GM23248 (cell line): ENCODE measurements at places on chromosomes 1 and 21.
A peak's percentile ranks its signal among the peaks of the same experiment; 100 is the strongest.

GRCh38 chr1:245718123-245718522 is 563.3 kb downstream of the KIF26B start:
- DNase-seq: no peak

- peak; percentile 21 for DNase-seq
These were observed 39.1 kb downstream of the NIPAL3 start for GRCh38 chr1:24454673-24455072.

GRCh38 chr1:157277913-157278312 is 139.7 kb upstream of the ETV3 start:
- DNase-seq: no peak

GRCh38 chr21:38900499-38900898 is 94.8 kb downstream of the ETS2 start:
- DNase-seq: no peak

DNA sequence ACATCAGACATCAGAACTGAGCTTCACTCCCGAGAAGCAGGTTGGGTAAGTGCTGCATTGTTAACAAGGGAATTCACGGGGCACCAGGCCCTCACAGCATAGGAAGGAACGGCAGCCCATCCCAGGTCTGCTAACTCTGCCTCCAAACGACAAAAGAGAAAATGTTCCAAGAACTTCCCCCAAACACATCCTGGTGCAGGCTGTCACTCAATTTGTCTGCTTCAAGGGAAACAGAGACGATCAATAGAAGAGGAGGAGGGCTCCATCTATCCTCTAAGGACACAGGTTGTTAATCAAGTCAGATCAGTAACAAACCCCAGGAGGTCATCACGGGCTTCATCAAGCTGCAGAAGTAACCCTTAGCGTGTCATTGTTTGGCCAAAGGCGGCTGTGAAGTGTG is 3.5 kb upstream of the TSPEAR start:
- no peak for DNase-seq

- no peak for DNase-seq
These were observed 2.8 kb downstream of the DYRK1A start for GRCh38 chr21:37369307-37369854.

DNA sequence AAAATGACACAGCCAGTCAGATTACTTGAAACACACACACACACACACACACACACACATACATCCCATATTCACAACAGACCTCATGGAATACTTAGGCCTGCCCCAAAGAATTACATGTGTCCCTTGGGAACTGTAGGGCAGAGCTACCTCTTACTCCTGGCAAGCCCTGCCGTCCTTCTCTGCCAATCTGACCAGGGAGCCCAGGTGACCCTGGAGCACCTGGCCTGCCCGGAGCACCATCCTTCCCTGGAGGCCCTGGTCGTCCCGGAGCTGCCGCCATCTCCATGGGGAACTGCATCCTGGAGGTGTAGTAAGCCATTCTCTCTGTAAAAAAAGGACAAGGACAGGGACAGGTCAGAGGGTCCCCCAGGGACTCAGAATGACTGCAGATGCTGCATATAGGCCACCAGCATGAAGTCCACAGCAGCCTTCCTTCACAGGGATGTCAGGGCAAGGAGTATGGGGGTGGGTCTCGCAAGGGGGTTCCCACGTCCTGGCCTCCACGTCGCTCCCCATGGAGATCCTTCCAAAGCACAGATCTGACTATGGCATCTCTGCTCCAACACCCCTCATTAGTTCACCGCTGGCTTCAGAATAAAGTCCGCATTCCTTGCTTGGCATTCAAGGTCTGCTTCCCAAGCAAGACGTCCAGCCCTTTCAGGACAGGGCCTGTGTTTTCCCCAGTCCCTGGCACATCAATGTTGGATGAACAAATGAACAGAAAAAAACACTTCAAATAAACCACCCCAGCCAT is 9.2 kb upstream of the PEF1 start:
- DNase-seq: no peak

- DNase-seq: no peak
These were observed 609.1 kb downstream of the KIF26B start for GRCh38 chr1:245763873-245764331.

DNA sequence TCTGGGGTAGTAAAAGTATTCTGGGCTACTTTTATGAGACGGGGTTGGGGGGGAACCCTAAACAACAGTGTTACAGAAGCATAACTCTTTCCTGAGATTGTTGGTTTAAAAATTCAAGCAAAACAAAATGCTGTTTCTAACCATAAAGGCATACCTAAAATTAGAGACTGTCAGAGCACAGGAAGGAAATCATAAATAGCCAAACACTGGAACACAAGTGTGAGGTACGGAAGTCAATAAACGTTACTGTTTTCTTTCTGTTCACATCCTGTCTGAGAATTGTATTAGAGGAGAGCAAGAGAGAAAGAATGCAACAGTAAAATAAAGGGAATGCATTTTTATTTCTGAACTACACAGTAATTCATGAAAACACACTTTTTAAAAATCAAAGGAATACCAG is 42.8 kb upstream of the IL12RB2 start:
- DNase-seq: no peak

DNA sequence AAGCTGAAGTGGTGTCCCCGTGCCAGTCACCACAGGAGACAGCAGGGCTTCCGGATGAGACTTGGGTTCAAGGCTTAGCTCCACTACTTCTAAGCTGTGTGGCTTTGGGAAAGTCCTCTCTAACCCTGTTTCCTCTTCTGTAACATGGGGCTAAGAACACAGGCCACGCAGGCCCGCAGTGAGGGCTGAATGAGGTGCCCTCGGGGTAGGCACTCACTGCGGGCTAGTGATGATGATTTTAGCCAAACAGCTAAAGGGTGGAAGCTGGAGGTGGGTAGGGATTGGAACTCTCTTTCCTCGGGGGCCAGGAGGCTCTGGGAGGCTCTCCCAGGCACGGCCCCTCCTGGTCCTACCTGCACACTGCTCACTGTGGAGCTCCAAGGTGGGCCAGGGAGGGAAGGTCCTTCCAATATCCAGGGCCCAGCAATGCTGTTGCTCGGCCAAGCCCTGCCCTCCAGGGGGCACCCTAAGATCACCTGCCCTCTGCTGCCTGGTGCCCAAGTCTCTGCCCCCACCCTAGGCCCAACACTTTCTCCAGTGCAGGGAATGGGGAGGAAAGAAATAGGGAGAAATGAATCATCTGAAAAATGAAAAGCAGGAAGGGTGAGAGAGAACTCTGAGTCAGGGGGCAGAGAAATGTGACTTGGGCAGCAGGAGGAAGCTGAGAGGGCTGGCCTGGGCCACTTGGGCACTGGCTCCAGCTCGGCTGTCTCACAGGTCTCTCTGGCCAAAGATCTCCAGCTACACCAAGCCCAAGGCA is 19.2 kb upstream of the EVA1B start:
- DNase-seq: peak; percentile 87

- DNase-seq: no peak
These were observed 43.4 kb upstream of the ZBTB40 start for GRCh38 chr1:22408230-22408629.

- DNase-seq: no peak
These were observed 14.1 kb upstream of the OR2B11 start for GRCh38 chr1:247472035-247472434.

DNA sequence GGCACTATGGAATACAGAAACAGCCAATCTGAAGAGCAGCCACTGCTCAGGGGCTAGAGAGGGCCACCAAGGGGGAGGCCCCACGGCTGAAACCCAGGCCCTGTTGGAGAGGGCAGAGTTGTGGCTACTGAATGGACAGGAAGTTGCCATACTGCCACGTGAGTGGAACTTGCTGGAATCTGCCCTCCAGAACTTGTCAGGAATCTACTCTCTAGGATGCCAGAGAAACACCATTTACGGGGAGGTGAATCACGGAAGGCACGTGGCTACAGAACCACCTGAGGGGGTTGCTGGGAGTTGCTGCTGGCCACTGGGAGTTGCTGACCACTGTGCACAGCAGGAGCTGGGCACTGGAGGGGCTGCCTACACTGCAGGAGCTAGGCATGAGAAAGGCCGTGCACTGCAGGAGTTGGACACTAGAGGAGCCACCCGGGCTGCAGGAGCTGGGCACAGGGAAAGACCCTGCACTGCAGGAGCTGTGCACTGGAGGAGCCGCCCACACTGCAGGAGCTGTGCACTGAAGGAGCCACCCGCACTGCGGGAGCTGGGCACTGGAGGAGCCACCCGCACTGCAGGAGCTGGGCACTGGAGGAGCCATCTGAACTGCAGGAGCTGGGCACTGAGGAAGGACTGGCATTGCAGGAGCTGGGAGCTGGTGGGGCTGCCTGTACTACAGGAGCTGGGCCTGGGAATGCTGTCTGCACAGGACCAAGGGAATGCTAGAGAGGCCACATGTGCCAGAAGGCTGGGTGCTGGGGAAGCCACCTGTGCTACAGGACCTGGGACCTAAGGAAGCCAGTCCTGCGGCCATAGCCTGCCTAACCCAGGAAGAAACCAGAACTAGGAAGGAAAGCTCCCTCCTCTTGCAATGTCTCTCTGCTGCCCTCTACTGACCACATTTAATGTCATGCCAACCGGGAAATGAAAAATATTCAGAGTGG is 343.4 kb downstream of the MATN1 start:
- DNase-seq: peak; percentile 89

- DNase-seq: peak; percentile 16
These were observed 2.3 kb downstream of the OBSCN start for GRCh38 chr1:228210076-228210651.

- DNase-seq: no peak
These were observed 4.2 kb downstream of the S100A6 start for GRCh38 chr1:153531638-153532037.

DNA sequence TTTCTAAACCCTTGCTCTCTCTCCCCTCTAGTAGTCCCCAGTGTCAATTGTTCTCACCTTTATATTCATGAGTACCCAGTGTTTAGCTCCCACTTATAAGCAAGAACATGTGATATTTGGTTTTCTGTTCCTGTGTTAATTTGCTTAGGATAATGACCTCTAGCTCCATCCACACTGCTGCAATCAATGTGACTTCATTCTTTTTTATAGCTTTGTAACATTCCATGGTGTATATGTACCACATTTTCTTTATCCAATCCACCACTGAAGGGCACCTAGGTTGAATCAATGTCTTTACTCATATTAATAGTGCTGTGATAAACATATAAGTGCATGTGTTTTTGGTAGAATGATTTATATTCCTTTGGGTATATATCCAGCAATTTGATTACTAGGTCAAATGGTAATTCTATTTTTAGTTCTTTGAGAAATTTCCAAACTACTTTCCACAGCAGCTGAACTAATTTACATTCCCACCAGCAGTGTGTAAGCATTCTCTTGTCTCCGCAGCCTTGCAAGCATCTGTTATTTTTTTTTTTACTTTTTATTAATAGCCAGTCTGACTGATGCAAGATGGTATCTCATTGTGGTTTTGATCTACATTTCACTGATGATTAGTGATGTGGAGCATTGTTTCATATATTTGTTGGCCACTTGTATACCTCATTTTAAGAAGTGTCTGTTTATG is 277.8 kb downstream of the LTN1 start:
- peak; percentile 70 for DNase-seq

GRCh38 chr1:43621861-43622260 is 28.1 kb upstream of the KDM4A start:
- no peak for DNase-seq

- no peak for DNase-seq
These were observed 189.9 kb downstream of the APP start for GRCh38 chr21:25980710-25981109.

DNA sequence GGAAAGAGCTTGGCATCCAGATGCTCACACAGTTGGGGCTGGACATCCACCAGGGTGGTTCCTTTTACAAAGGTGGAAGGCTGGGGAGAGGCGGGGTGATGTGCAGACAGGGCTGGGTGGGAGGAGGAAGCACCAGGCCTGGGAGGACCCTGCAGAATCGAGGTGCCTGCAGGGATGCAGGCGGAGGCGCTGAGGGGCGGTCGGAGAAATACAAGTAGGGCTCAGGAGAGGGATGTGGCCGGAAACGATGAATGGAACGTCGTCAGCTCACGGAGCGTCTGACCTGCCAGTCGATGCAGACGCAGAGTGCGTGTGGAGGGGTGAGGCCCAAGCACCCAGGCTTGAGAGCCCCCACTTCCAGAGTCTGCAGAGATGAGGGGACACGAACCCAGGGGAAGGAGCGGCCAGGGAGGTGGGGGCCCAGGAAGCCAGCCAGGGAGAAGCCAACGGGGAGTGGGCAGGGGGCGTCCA is 63.4 kb downstream of the TRIM11 start:
- DNase-seq: no peak

DNA sequence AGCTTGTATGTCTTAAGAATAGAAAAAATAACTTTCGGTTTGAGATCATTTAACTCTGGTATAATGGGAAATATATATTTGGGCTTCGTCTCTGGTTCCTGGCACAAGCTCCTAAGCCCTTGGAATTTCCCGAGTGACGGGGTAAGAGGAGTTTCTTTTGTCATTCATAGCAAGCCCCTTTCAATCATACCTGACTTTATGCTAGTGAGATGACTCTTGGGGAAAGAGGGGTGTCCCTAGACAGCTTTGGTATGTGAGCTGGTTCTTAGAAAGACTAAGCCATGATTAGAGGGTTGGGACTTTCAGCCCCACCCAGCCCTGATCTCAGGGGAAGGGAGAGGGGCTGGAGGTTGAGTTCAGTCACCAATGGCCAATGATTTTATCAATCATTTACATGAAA is 13.9 kb upstream of the MTARC1 start:
- DNase-seq: no peak

DNA sequence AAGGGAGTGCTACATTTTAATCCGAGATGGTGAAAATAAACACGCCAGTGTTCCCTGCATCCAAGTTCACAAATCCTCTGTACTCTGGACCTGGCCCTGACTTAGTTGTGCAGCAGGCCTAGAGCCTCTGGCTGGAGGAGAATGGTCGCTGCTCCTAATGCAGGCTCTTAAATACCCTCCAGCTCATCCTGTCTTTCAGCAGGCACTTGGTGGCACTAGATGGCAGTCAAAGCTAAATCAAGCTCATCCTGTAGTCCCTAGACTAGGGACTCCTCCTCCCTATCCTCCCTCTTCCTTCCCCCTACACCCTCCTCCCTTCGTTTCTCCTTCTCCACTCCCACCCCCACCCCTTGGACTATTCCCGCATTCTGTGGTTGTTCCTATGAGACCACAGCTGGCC is 41.6 kb upstream of the MTR start:
- peak; percentile 24 for DNase-seq

DNA sequence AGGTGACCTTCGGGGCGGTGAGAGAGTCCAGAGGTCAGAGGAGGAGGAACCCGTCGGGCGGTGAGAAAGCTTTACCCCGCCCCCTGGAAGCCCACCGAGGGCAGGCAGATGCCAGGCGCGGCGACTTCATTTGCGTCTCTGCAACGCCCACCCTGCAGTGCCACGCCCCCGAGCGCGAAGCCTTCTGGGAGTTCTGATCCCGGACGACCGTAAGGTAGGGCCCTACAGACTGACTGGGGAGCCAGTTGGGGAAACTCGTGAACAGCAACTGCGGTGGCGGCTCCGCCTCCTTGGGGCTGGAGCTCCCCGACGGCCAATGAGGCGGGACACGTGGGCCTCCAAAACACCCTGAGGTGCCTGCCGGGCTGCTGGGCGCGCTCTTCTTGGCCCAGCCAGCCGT is 46.0 kb upstream of the EDARADD start:
- DNase-seq: no peak

DNA sequence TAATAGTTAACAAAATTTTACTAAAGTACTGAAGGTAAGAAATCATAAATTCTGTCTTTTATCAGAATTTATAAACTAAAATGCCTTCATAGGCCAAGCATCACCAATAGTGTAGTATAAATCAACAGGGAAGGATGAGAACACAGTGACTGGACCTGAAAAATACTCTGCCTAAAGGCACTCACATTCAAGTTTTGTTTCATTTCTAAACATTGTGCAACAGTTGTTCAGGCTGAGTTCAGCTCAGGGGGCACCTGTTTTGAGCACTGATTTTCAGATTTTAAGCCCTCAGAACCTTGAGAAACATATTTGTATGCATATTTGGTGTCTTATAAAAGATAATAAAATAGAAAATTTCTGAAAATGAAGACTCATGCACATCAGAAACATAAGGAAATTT is 12.4 kb downstream of the ACBD6 start:
- no peak for DNase-seq
